ENCODE measurements at places on chromosomes 16 and 17.

- DNase-seq = no peak
Observed at GRCh38 chr16:57571098-57571497, 28.7 kb downstream of the ADGRG5 start.

- no peak for DNase-seq
Observed at GRCh38 chr16:11164482-11165270, 91.3 kb downstream of the SOCS1 start.

DNA sequence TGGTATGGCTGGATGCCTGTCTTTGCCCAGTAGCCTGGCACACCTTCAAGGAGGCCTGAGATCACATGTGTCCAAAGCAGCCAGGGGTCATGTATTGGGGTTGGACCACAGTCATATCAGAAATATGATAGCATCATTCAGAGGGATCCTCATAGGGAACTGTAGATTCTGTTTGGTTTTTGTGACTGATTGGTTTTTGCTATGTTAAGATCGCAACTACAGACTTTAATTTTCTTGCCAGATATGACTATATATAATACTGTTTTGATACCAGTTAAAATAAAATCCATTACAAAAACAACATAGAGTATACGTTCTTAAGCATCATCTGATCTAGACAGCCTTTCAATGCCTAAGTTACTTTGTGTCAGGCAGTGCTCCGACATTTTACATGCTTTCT, 11.8 kb upstream of the SMPD3 start:
- DNase-seq = no peak

- DNase-seq = no peak
Observed at GRCh38 chr16:73040136-73040535, 7.8 kb downstream of the ZFHX3 start.

DNA sequence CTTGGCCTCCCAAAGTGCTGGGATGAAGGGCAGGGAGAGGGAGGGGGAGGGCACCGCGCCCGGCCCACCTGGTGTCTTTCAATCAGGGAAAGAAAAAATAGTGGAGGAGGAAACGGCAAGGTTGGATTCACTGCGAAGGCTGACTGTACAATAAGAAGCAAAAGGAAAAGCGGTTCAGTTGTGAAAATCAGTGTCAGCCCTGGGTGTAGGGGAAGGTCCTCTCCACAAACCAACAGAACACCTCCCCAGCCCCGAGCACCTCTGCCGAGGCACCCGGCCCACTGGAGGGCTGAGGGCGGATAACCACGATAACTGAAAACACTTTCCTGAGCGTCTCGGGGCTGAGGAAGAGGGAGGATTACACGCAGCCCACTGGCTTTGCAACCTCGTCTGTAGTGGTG, 1.4 kb upstream of the SPG7 start:
- DNase-seq = no peak

GRCh38 chr17:2723505-2723996, 12.0 kb upstream of the CLUH start:
- DNase-seq = no peak

- DNase-seq = no peak
Observed at GRCh38 chr16:73847090-73847489, 449.5 kb upstream of the PSMD7 start.

GRCh38 chr16:56734429-56734828, 4.5 kb downstream of the NUP93 start:
- DNase-seq = peak; percentile 49
